Lower lobe of right lung (tissue), 2 donors: ENCODE measurements at places on chromosomes 3 and 15.

DNA sequence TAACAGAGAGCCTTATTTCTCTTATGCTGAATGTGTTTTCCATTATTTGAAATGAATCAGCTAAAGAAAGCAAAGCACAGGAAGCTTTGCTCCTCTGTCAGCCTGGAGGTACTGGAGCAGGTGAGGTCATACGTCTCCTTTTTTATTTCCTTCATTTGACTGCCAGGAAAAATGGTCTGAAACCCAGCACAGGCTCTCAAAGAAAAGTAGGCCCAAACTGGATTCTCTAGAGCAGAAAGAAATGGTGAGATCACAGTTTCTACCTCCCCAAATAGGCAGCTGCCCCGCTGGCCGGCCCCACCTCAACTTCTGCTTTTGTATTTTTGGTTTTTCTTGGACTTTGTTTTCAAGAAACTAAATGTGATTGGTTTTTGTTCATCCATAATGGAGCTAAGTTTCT, 95.1 kb downstream of the RPL39L start:
- DNase-seq, result no peak

DNA sequence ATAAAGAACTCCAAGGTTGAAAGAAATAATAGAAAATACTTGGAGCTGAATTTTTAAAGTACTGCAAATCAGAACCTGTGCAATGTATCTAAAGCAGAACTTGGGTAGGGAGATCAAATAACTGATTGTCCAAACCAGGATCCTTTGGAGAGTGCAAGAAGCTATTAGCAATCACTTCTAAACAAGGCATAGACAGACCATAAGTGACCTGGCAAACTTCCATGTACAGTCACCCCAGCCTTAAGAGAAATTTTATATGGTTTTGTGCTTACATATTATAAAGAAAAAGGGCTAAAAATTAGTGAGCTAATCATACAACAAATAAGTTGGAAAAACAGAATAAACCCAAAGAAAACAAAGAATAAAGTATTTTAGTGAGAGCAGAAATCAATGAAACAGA, 35.2 kb downstream of the ETV5 start:
- no peak for DNase-seq

DNA sequence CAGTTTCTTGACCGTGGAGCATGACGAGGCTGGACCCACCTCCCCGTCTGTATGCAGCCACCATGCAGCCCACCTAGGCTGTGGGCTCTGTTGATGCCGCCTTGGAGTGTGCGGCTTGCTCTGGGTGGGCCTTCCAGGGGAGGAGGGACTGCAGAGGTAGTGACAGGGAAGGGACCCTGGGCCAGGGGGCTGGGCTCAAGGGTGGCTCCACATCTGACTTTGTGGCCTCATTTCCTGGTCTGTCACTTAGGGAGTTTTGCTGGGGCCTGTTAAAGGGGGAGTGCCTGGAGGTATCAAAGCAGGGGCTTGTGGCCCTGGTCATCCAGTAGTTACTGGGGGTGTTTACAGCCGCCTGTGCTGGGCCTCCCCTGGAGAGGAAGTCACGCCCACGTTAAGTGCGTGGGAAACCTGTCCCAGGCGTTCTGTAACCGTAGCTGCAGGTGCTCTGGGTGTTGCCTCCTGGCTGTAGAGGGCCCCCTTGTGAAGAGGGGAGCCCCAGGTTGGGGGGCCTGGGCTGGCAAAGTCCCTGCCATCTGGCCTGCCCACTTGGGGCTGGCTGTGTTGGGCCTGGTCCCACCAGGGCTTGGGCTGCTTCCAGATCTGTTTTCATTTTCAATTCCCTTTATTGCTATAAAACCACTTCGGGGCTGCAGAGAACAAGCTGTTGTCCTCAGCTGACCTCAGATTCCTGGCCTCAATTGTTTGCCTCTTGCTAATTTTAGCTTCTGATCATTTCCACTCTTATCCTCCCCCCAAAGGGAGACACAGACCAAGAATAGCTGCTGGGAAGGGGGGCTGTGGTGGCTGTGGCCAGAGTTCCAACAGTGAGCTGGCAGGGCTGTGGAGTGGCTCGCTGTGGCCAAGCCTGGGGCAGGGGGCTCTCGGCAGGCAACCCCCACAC, 26.5 kb downstream of the KLF13 start:
- peak; percentile 80 for DNase-seq

DNA sequence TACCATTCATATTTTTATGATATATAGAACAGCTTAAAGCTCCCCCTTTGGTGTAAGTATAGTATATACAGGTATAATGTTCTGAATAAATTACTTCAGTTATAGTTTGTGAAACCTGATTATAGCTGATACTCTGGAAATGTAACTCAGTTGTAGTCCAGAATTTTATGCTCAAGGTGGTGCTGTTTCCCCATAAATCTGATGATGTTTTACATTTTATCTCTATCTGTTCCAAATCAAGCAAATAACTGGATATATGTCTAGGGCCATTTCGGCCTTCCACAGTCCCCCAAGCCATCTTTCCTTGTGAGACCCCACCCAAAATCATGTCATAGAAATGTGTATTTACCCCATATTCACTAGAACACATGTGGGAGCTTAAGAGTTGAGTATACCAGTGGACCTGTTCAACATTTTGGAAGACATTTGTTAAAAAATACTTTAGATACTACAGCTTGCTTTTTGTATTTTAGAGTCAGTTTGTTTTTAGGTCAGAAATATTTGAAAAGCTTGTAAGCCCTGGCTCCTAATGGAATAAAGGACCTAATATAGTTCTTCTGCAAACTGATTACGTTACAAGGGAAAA, 107.1 kb downstream of the ATG7 start:
- no peak for DNase-seq

DNA sequence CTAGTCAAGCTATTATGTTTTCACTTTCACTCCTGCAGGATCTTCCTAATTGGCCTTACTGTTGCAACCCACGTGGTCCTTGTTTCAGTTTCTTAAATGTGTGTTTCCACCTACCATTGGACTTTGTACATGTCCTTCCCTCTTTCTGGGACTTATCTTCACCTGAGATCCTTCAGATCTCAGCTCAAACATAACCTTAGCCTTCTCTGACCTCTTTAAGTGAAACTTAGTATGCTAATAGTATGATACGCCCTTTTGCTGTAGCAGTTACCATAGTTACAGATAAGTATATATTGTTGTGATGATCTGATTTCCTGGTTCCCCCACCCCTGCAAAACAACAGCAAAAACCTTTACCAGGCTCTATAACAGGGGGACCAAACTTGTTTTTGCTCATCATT, 35.2 kb downstream of the U2SURP start:
- DNase-seq, result no peak

- no peak for DNase-seq
Observed at GRCh38 chr15:67776600-67776999, 48.7 kb upstream of the SKOR1 start.

DNA sequence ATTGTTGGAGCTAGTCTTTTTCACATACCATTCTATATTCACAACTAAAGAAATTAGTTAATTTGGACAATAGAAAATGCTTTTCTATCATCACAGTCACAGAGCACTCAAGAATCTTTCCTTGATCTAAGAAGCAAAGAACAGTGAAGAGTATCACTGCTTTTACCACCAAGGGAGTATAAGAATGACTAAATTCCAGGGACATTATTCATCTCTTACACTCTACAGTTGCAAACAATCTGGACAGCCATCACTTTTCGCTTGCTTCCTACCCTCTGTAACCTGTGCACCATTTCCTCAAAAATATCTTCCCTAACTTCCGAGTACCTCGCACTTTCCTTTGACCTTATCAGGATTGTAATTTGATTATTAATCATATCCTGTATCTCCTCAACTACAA, 359.5 kb upstream of the TMCO5A start:
- no peak for DNase-seq

DNA sequence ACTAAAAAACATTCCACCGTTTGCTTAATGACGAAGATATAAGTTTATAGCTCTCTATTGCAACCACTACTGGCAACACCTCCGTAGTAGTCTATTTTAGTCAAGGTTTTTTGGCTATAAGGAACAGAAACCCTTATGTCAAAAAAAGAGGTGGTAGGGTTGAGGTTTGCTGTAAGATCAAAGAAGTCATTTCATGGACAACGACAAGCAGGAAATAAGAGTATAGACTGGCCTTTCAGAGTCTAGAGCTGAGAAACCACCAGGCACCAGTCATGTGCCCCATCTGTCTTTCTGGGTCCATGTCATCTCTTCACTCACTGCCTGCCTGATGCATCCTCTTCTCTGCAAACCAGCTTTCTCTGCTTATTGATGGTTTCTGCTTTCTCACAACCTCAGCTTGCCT, 42.7 kb downstream of the THBS1 start:
- no peak for DNase-seq

DNA sequence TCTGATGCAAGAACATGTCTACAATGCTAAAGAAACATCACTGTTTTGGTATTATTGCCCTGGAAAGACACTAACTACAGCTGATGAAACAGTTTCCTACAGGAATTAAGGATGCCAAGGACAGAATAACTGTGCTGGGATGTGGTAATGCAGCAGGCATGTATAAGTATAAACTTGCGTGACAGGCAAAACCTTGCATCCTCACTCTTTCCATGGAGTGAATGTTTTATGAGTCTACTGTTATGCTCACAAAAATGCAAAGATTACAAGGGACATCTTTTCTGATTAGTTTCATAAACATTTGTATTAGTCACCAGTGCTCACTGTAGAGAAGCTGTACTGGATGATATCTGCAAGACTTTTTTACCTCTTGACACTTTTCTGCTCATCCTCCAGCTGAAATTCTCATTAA, 143.6 kb downstream of the NAALADL2 start:
- DNase-seq, result no peak

GRCh38 chr15:85899927-85900326, 105.2 kb upstream of the KLHL25 start:
- DNase-seq, result no peak

GRCh38 chr3:88058306-88058580, 562 bp downstream of the CGGBP1 start:
- no peak for DNase-seq

DNA sequence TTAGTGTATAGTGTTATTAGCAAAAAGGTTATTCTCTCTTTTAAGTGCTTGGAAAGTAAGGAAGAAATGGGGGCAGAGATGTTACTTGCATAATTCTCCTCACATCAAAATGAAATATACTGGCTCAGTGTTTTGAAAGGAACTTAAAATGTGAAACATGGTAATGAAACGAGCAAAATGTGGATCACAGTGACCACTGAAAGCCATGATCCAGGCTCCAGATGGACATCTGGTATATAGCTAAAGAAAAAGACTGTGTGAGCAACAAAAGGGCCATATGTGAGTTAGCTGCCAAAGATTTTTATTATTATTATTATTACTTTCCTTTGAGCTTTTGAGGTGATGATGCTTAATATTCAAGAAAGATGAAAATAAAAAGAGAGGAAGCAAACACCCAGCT, 89.6 kb downstream of the GAP43 start:
- DNase-seq, result no peak

GRCh38 chr15:55627730-55628368, 39.7 kb upstream of the PYGO1 start:
- no peak for DNase-seq

GRCh38 chr3:84680700-84681099, 278.1 kb upstream of the CADM2 start:
- DNase-seq, result no peak
